Islet precursor cell (in vitro differentiated cells): ENCODE measurements at places on chromosomes 16 and 17.

DNA sequence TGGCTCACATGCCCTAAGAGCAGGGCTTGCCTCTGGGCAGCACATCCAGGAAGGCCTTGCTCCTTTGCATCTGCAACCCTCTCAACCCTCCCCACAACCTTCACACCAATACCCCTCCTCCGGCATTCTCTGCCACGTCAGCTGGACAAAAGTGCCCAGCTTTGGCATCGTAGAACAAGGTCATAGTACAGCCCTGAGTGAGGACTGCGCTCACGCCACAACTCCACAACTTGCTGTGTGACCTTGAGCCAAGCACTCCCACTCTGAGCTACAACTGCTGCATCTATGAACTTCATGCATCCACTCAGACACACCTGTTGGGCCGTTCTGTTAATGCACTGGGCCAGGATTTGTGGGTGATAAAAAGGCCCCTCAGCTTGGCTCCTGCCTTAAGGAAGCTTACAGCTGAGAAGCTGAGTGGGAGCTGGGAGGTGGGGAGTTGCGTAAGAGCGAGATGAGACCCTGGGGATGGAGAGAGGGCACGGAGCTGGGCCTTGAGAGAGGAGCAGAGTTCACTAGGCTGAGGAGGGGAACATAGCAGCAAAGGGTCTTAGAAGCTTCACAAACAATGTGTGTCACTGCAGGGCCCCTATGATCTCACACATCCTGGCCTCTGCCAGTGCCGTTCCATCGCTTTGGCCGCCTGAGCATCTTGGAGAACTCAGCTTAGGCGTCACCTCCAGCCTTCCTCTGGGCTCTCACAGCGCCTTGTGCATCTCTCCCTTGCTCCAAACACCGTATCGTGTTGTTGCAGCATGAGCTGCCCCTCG lies 8.6 kb upstream of the MRC2 start:
- peak; percentile 52 for DNase-seq

DNA sequence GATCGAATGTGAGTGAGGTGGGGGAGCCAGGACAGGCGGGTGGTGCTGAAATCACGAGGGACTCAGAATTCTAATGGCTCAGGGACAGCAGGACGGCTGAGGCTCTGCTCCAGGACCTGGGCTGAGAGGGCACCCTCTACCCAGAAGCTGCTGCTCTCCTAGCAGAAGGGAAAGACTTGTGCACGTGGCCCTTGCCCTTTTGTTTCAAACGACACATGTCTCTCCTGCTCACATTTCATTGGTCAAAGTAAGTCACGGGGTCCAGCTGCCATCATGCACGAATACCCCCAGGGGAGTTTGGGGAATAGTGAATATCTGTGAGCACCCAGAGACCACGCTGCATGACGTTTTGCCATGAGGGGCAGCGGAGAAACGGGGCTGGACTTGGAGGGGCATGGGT lies 73.2 kb downstream of the RTN4RL1 start:
- DNase-seq, result no peak

DNA sequence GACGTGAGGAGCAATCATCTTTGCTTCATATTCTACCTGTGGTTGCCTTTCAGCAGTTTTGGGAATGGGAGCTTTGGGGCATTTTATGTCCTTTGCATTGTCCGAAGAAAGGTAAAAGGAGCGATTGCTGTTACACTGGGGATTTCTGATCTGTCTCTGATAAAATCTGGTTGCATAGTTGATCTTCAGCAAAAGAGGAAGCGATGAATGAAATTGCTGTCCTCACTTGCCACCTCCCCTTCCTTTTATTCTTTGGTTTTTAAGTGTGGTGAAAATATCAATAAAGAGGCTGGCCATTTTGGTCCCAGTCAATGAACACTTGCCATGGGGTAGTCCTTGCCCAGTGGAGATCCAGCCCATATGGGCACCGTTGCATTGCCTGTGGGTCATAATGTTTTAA lies 236.8 kb downstream of the MSI2 start:
- no peak for DNase-seq

DNA sequence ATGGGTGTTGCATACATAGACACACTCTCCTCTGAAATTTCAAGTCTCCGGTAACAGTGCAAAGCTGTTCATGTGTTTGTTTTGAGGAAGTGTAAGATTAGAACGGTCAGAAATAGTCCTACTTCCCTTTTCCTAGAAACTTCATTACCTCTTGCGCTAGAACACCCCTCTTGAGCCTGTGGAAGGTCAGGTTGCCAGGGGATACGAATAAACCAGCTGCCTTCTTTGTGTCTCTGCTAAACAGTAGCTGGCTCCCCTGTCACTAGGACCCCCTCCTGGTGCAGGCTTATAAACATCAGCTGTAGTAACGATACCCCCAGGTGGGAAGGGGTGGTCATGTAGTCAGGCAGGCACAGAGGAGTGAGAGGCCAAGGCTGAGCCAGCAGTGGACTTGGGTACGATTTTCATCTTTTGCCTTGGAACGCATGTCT lies 113.4 kb upstream of the RCVRN start:
- DNase-seq, result no peak

GRCh38 chr17:50421308-50422051 lies 4.5 kb upstream of the ACSF2 start:
- DNase-seq, result no peak
